ENCODE measurements at places on chromosomes 7 and 10. TPM values are rescaled to one million over a fixed set of nuclear protein-coding genes. Genes with fewer than 3 reads are reported as not detected.

DNA sequence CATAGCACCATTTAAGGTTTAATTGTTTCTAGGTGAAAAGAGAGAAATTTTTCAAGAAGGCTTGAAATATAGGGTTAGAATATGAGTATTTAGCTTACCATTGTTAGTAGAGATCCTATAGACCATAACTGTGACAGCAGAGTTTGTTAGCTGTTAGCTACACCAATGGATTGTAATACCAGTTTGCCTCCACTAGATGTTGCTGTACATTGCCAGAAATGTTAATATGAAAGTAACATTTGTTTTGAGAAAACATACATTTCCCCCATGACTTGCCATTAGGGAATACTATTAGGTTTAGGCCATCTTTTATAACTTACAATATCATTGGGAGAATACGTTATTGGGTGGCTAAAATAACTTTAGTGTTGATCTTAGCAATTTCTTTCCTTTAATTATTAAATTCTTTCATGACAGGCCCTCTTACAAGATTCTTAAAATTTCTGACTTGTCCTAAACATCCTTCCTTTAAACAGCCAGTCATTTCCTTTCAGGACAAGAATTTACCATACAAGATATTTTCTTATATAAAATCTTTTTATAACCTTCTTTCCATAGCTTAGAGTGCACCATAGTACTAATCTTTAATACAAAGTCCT, 39.5 kb downstream of the ZNF117 start:
- no peak for DNase-seq

The NUTM2D gene
- total RNA-seq, result 6.9 TPM

DNA sequence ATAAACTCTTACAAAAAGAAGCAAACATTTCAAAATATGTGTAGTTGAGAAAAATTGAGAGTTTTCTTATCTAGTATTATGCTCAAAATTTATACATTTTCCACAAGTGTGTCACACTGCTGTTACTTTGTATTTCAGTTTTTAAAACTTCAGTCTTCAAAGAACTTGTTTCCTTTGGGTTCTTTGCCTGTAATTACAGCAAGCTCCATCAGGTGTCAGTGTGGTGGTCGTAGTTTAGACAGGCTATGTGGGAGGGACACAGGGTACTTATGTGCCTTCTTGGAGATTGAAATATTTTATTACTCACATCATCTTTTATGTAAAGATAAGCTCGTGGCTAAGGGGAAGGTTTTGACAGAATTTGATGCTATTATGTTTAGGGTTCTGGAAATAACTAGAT, 360.5 kb downstream of the FGFR2 start:
- DNase-seq, result no peak

The DNAJB9 gene
- 23.3 TPM for total RNA-seq

DNA sequence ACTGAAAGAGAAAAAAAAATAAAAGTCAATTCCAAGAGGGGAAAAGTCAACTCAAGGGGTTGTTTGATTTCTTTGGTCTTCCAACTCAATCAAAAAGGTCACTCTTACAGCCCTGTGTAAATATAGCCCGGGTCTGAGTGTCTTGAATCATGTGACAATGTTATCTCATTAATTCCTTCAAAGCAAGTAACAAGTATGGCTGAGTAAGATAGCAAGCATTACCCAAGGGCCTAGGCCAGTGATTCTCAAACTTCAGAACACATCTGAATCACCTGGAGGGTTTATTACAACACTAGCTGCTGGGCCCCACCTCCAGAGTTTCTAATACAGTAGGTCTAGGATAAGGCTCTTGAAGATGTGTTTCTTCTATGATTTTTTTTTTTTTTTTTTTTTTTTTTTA, 125.0 kb downstream of the PRLHR start:
- DNase-seq, result no peak

DNA sequence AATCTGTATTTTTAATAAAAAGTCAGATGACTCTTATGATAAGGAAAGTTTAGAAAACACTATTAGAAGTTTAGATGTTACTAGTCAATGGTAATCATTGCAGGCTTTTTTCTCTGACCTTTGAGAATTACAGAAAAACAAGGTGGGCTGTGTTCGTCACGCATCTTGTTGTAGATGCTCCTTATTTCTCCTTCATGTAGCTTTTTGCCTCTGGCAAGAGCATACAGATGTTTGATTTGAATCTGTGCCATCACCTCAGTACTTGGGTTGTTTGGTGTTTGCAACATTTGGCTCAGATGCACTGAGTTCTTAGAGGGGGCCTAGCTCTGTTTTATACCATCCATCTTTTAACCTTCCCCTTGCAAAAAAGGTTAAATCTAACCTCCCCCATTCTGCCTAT, 11.5 kb downstream of the TAS2R16 start:
- DNase-seq, result no peak

The IL6 gene
- total RNA-seq, result not detected

DNA sequence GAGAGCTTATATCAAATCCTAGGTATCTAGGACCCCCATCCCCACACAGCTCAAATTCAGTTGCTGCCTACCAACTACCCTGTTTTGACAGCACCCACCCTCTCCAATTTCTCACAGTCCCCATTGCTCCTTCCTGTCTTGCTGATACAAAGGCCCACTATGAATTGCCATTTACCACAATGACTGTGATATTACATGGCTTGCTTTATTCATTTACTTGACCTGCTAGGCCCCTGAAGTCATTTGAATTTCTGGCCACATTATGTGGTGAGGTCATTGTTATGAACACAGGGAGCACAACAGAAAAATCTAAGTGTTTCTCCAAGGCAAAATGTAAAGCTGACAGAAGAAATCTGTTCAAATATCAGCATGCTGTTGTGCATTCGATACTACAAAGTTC, 101.4 kb downstream of the PPP1R17 start:
- DNase-seq, result no peak

The TMEM196 gene
- total RNA-seq, result not detected

- no peak for DNase-seq
Measured at GRCh38 chr10:4749271-4749574, 76.8 kb upstream of the AKR1E2 start.

DNA sequence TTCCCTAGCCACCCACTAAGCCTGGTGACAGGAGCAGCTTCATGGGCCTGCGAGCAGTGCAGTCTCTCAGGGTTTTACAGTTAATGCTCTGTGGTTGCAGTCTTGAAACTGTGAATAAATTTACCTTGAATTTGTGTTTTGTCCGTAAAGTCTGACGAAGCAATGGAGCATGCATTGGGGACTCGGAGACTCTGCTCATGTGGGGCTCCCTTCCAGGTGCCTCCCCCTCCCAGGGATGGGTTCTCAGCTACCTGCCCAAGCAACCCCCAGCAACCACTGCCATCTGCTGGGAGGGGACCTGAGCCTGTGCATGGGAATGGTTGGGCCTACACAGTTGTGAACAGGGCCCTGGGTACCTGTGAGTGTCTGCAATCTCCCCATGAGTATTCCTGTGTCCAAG, 36.3 kb upstream of the IKZF1 start:
- DNase-seq, result no peak

GRCh38 chr7:14207711-14208110, 218.2 kb upstream of the ETV1 start:
- DNase-seq, result no peak

The AGAP4 gene
- 13.1 TPM for total RNA-seq

DNA sequence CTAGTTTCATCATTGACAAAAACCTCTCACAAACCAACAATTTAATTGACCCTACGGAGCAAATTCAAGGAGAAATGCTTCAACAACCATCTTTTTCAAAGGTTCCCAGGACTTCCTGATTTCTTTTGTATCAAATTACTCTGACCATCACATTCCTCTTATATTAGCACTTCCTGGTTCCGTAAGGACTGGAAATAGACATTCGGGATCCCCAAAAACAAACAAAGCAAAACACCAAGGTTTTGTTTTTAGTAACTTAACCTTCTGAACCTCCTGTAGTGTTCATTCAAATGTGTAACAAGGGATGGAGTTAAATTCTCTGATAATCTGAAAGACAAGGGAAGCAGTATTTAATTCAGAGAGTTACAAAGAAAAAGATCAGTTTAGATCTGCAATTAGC, 387.6 kb upstream of the NRP1 start:
- DNase-seq, result no peak

GRCh38 chr7:34851431-34851830, 185.9 kb downstream of the DPY19L1 start:
- DNase-seq, result no peak

The CFAP46 gene
- 0.56 TPM for total RNA-seq

DNA sequence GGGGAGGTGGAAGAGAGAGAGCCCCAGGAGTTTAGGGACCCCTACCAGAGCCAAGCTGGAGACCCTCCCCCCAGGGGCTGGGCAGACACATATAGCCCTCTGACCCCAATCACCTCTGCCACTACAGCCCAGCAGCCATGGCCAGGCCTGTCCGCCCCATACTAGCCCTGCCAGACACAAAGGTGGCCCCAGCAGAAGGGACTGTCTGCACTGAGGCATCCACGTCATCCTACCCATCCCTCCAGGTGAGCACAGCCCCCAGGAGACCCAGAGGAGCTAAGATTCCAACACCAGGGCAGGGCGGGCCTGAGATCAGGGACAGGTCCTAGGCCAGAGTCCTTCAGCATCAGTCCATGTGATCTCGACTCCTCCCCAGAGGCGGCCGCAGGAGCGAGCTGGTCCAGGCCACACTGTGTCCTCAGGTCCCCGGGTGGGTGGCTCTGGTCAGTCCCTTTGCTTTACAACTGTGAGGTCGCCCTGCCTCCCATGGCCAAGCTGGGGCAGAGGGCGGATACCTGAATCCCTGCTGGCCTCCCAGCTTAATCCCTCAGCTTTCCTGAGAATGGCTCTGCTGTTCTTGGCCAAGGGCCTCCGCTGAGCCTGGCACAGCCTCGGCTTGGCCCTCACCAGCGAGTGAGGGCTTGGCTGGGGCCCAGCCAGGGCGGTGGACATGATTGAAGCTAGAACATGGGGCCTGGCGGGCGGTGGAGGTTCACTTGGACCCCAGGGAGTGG, 14.3 kb upstream of the ELN start:
- DNase-seq, result no peak

DNA sequence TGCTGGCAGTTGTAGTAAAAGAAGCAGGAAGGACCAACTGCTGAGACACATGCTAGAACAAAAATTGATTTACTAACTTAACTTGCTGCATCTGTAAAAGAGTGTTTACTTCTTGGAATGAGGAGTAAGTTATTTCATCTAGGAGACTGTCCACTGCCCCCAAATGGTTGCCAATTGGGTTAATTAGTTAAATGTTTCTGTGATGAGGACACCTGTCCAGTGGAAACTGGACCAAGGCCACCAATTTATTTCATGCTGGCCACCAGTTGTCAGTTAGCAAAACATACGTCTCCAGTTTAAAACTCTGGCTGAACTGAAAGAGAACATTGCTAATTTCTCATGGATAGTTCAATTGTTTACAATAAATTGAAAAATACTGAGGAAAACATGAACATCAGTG, 191.7 kb downstream of the PPP1R9A start:
- DNase-seq, result no peak

GRCh38 chr7:128672927-128673517, 930 bp downstream of the GARIN1A start:
- no peak for DNase-seq

The UCMA gene
- total RNA-seq, result not detected

- DNase-seq, result no peak
Measured at GRCh38 chr10:10160821-10161312, 856.8 kb upstream of the CELF2 start.

GRCh38 chr7:6111041-6111440, 79.9 kb downstream of the ANKRD61 start:
- DNase-seq, result no peak

DNA sequence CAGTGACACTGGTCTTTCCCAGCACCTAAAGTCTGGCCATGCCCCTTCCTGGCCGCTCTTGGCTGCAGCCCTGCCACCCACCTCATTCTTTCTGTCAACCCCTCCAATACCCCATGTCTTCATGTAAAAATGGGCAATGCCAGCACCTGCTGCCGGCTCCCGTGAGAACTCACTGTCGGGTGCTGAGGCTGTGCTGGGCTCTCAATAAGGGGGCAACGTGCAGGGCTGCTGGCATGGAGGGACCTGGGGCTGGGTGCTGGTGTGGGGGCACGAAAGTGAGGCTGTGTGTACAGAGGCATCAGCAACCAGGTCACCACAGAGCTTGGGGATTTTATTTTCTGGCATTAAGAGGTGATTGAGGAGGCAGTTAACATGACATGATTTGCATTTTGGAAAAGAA, 65.3 kb downstream of the ALOX5 start:
- peak; percentile 68 for DNase-seq

DNA sequence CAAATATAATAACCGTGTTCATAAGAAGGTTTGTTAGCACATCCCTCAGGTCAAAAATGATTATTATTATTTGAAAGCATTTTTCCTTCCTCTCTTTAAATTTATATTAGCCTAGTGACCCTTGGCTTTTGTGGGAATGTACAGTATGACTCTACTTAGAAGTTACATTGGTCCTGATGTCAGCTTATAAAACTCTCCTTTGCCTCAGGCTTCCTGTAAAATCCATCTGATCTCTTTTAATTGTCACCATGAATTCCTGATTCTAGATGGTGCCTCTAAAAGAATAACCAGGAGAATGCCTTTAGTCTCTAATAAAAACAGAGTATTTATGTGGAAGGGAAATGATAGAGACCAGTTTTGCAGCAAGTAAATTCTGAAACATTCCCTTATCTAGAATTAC, 1134.4 kb downstream of the XPNPEP1 start:
- no peak for DNase-seq

The ACSM6 gene
- not detected for total RNA-seq

DNA sequence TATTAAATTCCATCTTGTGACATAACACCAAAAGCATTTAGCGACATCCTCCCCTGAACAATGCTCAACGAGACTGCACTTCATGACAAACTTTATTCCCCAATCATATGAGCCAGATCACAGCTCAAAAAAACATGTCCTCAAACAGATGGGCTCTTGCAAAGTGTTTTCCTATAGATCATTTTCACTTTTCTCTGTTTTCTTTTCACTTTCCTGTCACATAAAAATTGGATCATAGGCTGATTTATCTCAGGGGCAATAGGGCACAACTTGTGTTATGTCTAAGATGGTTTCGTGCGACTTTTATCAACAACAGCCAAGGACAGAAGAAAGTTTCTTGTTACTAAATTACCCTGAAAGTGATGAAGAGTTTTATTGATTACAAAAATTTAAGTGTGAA, 206.1 kb downstream of the WDR11 start:
- DNase-seq, result no peak

GRCh38 chr10:905503-905902, 26.0 kb downstream of the LARP4B start:
- DNase-seq, result no peak

The ABCA13 gene
- 1.1 TPM for total RNA-seq

GRCh38 chr10:69726850-69727249, 74.9 kb upstream of the COL13A1 start:
- DNase-seq, result no peak

The GRM8 gene
- 0.86 TPM for total RNA-seq

- no peak for DNase-seq
Measured at GRCh38 chr7:131047651-131048304, 279.9 kb upstream of the MKLN1 start.

- DNase-seq, result no peak
Measured at GRCh38 chr7:78463039-78463438, 664.5 kb downstream of the PHTF2 start.

- DNase-seq, result no peak
Measured at GRCh38 chr7:106616708-106617051, 44.3 kb downstream of the CCDC71L start.

GRCh38 chr7:138164804-138165203, 88.5 kb downstream of the AKR1D1 start:
- DNase-seq, result no peak

GRCh38 chr7:33062023-33062781, at the start of gene NT5C3A:
NT5C3A (minus strand) TSS chr7:33062776; CDS start chr7:33062705, 71 bp downstream.
- peak; percentile 86 for DNase-seq

The EBF3 gene
- 0.63 TPM for total RNA-seq

The TMEM254 gene
- total RNA-seq, result 19.4 TPM

Measured in osteocyte (in vitro differentiated cells).